Right ventricle myocardium superior (tissue), 1 donor: ENCODE measurements at places on chromosomes 6 and 20. TPM values are rescaled to one million over a fixed set of nuclear protein-coding genes. Genes with fewer than 3 reads are reported as not detected.

The SLC13A3 gene
- total RNA-seq = 0.30 TPM

The KCNK16 gene
- total RNA-seq = not detected

GRCh38 chr20:18790787-18791186 lies 22.8 kb upstream of the SCP2D1 start:
- DNase-seq = no peak

DNA sequence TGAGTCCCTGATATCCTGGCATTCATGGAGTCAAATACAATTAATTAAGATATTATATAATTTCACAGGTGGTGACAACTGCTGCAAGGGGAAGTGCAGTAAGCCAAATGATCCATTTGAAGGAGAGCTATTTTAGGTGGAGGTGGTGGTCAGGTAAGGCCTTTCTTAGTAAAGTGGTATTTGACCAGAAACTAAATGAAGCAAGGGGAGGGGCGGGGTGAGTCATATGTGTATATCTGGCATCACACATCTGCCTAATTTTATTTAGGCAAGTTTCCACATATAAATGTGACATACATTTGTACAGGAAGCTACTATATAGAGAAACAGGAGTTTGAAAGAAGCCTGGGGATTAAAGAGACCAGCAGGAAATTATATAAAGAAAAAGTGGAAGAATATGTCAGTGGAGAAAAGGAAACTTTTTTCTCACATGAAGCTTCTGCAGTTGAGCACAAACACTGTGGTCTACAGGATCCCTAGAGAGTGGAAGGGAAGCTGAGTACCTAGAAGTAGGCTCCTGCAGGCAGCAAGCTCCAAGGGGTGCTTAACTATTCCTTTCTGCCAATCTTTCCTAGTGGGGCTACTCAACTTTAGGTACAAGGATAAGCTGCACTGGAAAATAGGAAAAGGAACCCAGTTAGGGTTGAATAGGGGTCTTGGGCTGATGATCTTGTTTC lies 99.6 kb downstream of the OGFRL1 start:
- DNase-seq = no peak

DNA sequence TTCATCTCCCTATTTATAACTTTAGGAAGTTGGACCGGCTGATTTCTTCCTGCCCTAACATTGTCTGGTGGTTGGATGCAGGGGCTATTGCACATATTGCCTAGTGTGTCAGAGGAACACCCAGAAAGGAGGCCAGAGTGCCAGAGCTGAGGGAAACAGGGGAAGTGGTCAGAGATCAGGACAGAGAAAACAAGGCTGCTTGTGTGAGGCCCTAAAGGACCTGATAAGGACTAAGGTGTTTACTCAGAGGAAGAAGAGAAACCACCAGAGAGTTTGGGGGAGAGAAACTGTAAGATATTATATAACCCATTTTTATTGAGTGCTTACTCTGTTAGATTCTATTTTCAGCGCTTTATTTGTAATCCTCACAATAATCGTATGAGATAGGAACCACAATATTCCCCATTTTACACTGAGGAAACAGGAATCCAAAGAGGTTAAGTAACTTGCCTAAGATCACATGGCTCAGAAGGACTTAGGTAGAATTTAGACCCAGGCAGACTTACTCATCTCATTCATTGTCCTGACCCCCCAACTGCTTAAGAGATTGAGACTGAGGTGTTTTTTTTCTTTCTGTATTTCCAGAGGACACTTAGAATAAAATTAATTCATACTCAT lies 54.0 kb upstream of the REV3L start:
- no peak for DNase-seq
